ENCODE measurements at places on chromosomes 13 and 19.

DNA sequence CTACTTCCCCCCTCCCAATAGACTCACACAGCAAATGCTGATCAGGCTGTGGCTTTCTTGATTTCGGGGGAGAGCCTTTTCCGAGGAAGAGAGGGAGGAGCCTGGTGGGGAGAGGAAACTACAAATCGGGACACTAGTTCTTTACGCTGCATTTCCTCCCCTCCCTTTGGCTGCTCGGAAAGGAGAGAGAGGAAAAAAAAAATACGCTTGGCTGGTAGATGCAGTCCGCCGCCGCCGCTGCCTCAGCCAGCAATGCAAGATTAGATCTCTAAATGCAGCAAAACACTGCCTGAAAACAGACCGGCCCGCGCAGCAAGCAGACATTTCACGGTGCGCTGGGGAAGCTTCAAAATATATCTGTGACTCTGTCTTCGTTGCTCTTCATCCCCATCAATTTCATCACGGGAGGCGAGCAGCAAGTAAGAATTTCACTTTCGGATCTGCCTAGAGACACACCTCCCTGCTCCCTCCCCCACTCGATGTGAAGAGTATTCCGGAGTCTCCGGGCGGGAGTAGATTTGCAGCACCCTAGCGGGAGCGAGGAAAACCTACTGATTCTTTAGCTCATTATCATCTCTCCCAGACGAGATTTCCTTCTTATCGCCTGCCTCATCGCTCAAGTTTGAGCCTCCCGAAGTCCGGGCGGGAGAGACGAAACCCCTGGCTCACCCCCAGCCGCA lies at the start of gene PCDH17:
TSS of gene PCDH17 (plus strand) at position 149 of the 680 bp plus-strand sequence. CDS start 803 bp downstream, outside the sequence.
- DNase-seq, result peak; percentile 48

DNA sequence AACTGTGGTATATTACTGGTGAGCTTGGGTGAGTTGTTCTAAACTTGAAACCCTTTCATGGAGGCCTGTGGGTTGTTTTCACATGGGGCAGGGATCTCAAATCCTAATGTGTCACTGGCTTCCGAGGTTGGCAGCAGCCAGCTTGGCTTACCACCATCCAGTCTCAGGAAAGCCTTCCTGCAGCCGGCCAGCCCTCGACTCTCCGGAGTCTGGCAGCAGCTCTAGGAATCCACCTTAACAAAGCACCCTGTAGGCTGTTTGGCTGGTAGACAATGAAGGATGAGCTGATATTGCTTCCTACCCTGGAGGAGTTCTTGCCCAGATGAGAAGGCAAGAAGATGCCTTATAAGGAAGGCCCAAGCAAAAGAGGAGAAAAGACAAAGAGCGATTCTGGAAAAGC lies 188.3 kb downstream of the KLF12 start:
- DNase-seq, result peak; percentile 34

DNA sequence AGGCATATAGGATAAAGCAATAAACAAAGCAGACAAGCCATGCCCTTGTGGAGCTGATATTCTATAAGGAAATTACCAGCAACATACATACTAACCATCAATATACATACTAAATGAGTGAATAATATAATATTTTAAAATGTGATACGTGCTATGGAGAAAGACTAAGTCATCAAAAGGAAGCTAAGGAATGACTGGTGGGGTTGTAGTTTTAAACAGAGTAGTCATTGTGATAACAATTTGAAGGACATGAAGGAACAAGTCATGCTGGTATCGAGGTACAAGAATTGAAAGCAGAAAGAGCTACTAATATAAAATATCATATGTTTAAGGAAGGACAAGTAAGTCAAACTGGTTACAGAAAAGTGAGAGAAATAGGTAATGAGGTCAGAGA lies 894.9 kb upstream of the PCDH9 start:
- no peak for DNase-seq

DNA sequence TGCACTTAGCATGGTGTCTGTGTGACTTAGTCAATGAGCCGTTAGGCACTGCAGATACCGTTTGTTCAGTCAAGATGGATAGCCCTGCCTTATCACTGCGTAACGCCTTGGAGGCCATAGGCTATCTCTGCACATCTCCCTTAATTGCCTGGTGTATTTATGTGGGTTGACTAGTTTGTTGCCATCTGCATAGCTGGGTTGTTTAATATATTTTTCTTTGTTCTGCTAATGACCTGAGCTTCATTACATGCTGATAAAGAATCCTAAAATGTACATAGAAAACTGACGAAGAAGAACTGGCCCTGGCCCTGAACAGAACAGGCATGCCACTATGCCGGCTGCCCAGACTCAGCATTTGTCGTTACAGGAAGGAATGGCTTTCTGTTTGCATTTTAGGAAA lies 297.8 kb downstream of the SHISA2 start:
- DNase-seq, result no peak

DNA sequence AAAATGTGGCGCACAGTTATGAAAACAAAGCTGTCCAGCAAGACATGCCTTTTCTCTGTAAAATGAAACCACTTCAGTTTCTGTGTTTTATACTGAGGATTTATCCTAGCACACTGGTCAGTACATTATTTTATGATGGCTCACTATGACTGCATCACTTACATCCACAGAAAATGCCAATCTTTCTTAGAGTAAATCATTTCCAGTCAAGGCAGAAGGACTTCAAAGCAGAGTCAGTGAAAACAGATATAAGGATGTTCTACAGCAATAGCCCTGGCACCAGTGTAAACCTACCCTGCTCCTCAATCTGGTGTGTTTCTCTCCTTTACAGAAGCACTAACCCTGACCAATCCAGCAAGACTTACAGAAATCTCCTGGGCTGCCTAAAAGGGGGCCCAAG lies 473.5 kb downstream of the GPC6 start:
- DNase-seq, result no peak

DNA sequence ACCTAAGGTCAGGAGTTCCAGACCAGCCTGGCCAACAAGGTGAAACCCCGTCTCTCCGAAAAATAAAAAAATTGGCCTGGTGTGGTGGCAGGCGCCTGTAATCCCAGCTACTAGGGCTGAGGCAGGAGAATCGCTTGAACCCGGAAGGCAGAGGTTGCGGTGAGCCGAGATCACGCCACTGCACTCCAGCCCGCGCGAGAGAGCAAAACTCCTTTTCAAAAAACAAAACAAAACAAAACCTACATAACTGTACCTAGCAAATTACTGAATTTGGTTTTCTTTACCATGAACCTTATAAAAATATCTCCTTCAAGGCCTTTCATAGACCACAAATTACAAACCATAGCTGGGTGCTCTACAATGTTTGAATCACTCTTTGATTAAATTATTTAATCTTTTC lies 760 bp downstream of the ZNF91 start:
- DNase-seq, result no peak

- no peak for DNase-seq
Measured at GRCh38 chr13:44184740-44185139, 188.9 kb upstream of the SERP2 start.

DNA sequence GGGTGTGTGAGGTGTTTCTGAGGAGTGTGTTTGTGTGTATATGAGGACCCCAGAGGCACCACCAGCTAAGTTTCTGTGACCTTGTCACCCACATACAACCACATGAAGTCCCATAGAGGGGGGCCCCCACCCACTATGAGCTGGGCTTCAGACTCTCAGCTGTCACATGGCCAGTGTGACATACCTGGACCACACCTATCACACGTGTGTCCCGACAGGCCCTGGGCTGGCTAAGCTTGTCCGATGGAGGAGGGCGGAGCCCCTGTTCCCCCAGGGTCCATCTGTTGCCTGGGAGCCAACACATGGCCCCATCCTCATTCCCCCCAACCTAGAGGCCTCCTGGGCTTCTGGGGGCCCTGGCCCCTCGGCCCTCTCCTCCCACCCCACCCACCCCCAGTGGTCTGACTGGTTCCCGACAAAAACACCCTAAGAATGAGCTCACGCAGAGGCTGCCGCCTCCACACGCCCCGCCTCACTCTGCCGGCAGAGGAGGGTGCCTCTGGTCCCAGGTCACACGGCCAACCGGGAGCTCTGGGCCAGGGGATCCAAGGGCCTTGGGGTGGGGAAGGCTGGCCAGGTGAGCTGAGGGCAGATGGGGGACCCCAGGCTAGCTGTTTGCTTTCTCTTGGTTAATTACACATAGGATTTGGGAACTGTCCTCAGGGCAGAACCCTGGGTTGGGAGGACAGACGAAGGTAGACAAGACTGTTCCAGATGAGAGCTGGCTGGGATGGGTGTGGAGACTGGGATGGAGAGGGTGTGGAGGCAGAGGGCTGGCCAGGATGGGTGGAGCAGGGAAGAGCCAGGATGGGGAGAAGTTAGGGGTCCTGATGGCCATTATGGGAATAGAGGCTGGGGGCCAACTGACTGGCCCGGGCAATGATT lies 4.3 kb downstream of the KLC3 start:
- no peak for DNase-seq

DNA sequence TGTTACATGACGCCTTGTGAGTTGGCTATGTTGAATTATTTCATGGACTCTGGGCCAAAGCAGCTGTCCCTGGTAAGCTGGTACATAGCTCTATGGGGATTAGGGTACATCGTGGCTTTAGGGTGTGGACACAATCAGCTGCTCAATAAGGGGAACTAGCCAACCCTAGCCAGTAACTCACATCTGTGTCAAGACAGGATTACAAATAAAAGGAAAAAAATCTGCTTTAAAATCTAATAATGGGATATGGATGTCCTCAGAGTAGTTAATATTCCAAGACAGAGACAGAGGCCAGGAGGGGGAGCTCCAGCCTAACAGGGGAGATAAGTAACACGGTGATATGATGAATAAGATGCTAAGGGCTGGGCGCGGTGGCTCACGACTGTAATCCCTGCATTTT lies 21.1 kb upstream of the ZNF766 start:
- no peak for DNase-seq

- no peak for DNase-seq
Measured at GRCh38 chr13:47117268-47117667, 220.4 kb upstream of the HTR2A start.

GRCh38 chr13:79398915-79399314 lies 7.1 kb downstream of the RBM26 start:
- no peak for DNase-seq

- DNase-seq, result peak; percentile 61
Measured at GRCh38 chr19:4877753-4878490, 10.5 kb upstream of the PLIN3 start.

- no peak for DNase-seq
Measured at GRCh38 chr19:2424686-2425621, 2.4 kb downstream of the TIMM13 start.

DNA sequence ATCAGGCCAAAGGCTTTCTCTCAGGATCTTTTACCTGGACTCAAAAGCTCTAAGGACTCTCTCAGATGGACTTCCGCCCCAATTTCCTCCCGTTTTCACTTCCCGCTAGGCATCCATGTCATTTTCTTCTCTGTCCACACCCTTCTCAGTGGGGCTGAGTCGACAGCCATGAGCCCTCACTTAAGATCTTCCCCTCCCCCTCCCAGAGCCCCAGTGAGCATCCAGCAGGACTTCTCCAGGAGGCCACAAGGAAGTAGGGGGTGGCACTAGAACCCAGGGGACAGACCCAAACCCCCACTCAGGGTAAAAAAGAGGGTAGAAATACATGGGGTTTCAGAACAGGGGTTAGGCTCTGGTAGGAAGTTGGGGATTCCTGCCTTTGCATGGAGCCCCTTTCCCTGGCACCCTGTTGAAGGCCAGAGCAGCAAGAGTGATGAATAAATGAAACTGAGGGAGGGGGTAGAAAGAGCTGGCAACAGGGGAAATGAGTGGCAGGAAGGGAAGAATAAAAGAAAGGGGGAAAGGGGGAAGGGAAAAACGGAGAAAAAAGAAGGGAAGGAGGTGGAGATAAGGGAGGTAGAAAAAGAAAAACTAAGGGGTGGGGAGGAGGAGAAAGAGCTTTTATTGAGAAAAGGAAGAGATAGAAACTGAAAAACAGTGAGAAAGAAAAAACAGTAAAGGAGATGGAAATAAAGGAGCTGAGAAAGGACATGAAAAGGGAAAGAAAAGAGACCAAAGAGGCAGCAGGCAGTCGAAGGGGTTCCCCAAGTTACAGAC lies 42.3 kb downstream of the DEDD2 start:
- no peak for DNase-seq

GRCh38 chr19:3404324-3405260 lies 38.2 kb downstream of the NFIC start:
- DNase-seq, result peak; percentile 58

DNA sequence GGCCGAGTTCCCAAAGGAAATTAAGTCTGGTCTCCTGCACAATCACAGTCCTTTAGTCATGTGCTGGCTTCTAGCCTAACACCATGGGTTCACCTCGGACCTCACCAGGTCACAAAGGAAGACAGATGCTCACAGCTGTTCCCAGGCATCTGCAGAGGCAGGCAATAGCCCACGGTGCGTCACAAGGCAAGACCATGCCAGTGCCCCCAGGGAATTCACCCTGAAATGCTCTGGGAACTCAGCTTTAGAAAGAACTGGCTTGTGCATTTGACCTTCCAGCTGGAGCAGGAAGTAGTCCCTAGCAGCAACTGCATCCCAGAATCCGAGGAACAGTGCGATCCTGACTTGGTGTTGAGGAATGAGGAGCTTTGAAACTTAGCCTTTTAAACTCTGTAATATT lies 96.8 kb upstream of the WASF3 start:
- DNase-seq, result no peak

DNA sequence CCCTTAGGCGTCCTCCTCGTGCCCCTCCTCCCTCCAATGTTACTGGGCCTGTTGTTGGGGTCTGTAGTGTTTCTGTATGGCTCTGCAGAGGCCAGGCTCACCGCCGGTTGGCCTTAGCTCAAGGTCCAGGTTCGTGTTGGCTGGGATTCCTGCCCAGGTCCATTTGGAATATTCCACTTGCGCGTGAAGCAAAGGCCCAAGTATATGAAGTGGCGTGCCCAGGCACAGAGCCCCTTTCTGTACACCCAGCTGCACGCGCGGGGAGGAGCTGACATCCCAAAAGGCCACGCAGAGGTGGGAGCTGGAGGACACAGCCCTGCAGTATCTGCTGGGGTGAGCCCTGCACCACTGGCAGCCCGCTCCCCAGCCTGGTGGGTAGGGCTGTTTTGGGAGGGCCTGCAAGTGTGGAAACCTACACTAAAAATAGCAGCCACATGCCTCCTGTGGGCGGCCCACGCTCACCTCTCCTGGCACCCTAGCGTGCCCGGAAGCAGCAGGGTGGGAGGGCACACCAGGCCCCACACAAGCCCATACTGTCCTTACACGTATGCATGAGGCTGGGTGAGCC lies 30.2 kb downstream of the CRTC1 start:
- no peak for DNase-seq

DNA sequence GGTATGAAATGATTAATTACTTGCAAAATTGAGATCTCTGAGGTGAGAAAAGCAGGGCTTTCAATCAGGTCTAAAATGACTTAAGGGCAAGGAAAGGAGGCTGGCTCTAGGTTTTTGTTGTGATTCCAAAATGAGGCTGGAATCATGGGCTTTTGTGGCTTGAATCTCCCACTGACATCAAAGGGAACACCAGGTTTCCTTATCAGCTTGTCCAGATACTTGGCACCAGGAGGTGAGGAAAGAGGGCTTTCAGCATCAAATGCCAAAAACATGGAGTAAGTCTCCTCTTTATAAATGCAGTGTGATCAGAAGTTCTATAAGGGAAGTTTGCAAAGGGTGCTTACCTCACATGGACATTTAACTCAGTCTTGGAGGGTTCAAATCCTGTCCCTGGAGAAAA lies 402.3 kb downstream of the NDFIP2 start:
- DNase-seq, result no peak

DNA sequence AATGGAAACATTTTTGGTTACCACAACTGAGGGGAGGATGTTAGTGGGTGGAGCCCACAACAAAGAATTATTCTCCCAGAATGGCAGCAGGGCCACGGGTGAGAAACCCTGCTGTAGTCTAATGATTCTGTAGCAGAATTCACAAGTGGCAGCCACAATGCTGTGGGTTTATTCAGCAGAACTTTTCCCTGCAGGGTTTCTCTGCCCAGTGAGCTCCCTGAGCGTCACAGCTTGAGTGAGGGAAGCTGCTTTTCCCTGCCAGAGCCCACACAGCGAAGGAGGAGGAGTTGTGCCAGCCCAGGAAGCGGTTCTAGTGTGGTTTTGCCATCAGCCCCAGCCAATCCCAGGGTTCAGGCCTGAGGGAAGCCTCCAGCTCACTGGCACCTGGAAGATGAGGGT lies 4.4 kb downstream of the ATP12A start:
- DNase-seq, result no peak

Data from hypothalamus (tissue), 51 donors.